ENCODE measurements at places on chromosomes 12 and 14.

GRCh38 chr14:34554540-34555250 is 15.2 kb upstream of the EAPP start:
- no peak for DNase-seq

GRCh38 chr12:52581481-52581880 is 7.8 kb upstream of the KRT74 start:
- DNase-seq: no peak

- DNase-seq: no peak
These were observed 179.1 kb downstream of the KITLG start for GRCh38 chr12:88401155-88401554.

DNA sequence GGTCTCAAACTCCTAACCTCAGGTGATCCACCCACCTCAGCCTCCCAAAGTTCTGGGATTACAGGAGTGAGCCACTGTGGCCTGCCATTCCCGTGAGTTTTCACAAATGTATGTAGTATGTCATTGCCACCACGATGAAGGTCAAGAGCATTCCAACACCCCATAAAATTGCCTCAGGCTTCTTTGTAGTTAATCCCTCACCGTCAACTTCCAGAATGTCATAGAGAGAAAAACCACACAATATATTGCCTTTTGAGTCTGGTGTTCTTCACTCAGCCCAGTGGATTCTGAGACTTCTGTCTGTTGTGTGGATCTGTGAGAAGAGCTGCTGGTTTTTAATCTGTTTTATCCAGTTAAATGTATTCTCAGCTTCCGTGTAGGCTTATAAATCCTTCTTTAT is 12.6 kb upstream of the CFAP251 start:
- DNase-seq: no peak

DNA sequence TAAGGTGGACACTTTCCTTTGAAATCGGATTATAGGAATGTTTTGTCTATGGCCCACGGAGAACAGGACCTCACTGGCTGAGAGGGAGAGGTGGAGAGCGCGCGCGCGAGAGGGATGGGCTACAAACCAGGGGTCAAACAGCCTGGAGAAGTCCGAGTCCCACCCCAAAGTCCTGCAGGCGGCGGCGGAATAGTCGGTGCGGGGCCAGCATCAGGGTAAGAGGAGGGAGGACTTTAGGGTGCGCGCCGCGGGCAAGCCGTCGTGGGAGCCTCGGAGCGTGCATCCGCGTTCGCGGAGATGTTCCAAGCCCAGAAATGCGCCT is 3.3 kb upstream of the HOXC8 start:
- DNase-seq: no peak

DNA sequence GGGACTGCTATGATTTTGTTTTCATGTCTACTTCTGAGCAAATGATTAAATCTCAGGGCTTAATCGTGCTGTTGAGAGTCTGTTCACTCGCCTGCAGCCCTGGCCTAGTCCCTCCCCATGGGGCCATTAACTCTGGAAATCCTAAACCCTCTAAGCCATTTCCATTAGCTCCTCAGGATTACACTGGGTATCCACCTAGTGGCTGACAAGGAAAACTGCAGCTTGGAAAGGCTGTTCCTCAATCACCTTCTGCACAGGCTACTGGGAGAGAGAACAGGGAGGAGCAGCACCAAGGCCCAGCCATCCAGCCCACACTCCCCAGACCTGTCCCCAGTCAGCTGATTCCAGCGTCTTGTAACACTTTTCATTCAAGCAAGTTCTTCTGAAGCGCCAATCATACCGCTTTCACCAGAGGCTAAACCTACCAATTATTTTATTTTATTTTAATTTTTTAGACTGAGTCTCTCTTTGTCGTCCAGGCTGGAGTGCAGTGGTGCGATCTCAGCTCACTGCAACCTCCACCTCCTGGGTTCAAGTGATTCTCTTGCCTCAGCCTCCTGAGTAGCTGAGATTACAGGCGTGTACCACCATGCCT is 48.7 kb downstream of the NEUROD4 start:
- DNase-seq: no peak

DNA sequence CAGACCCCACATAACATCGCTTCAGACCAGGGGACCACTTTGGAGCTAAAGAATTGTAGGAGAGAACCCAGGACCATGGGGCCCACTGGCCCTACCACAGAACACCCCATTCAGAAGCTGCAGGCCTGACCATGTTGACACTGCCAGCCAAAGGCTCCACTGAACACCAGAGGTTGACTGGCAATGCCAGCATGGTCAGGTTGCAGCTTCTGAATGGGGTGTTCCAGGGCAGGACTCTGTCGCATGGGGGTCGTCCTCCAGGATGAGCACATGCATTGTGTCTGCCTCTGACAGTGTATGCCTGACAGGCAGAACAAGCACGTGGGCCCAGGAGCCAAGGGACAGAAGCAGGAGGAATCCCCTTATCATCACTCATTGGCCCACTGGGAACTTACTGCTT is 34.1 kb downstream of the DIO3 start:
- DNase-seq: peak; percentile 67

GRCh38 chr14:33515441-33515840 is 435.4 kb downstream of the EGLN3 start:
- DNase-seq: no peak

DNA sequence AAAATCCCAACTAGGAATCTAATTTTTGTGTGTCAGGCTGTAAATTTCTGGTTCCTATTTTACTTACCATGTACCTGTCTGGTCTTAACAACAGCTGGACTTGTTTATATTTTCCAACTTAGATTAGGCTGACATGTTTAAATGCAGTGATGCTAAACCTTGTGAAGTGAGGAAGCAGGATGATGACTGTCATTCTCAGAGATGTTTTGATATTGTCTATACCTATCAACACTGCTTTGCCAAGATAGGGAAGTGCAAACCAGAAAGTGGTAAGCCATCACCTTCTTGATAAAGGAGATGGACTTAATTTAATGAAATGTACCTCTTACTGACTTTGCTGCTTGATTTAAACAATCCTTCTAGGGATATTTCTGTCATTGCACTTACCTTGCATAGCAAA is 2.1 kb downstream of the BICD1 start:
- DNase-seq: no peak

- no peak for DNase-seq
These were observed 397.3 kb downstream of the ZFP36L1 start for GRCh38 chr14:68395604-68396003.

- no peak for DNase-seq
These were observed 269.6 kb downstream of the ADGRD1 start for GRCh38 chr12:131223171-131223761.

DNA sequence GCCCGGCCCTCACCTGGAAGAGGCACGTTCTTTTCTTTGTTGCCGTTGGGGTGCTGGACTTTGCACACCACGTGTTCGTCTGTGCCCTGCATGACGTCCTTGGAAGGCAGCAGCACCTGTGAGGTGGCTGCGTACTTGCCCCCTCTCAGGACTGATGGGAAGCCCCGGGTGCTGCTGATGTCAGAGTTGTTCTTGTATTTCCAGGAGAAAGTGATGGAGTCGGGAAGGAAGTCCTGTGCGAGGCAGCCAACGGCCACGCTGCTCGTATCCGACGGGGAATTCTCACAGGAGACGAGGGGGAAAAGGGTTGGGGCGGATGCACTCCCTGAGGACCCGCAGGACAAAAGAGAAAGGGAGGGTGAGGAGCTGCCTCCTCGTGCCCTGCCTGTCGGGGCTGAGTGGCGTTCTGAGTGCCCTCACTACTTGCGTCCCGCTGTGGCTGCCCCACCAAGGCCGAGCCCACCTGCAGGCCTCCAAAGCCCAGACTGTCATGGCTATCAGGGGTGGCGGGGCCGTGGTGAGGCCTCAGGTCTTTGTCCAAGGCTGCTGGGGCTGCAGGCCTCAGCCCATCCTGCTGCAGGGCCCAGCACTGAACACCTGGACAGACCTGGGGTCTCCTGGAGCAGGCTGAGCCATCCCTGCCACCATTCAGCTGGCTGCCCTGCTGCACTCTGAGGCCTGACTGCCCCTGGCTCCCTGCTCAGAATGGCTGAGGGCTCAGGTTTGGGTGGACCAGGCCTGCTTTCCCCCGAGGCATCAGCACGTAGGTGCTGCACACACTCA is 329.7 kb downstream of the TMEM121 start:
- peak; percentile 37 for DNase-seq

DNA sequence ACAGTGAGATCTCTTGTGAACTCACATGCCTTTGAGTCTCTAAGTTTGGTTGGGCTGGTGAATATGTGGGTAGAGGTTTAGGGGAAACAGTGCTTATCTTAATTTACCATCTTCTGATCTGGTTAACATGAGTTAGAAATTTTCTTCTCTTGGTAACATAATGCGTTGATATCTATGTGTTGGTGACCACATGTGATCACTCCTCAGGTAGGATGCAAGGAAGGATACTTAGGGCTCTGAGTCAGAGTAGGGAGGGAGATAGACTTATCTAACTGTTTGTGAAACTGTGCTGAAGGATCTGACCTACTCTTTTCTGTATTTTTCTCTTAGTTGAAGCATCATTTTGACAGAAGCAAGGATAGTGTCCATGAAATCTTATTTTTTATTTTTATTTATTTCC is 23.1 kb downstream of the FAM234B start:
- DNase-seq: no peak

- no peak for DNase-seq
These were observed 316.8 kb downstream of the SNAPC1 start for GRCh38 chr14:62079038-62079437.

GRCh38 chr12:92356425-92356824 is 210.8 kb upstream of the BTG1 start:
- DNase-seq: no peak

GRCh38 chr14:106511006-106511799 is 984.8 kb downstream of the TMEM121 start:
- DNase-seq: no peak

DNA sequence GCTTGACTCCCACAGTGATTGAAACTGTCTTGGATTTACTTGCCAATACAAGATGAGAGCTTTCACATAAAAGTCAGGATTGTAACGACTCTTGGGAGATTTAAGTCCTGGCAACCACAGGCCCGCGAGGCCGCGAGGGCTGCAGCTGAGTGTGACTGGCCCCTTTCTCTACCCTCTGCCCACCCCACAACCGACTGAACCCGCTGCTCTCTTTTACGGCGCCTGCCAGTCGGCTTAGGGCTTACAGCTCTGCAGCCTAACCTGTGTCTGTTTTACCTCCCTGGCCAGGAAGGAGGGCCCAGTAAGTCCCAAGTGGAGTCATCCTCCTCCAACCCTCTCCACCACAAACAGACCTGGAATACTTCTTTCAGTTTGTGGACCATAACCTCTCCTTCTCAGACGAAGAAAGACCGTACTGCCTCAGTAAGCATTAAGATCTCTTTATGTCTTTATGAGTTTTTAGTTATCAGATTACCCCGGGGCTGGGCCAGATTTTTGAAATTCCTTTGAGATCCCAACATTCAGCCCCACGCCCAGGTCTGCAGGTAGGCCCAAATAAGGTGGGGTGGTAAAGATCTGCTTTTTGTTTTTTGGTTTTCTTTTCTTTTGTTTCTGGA is 12.6 kb upstream of the TIGAR start:
- no peak for DNase-seq

Data from vagina (tissue), 2 donors.